ENCODE measurements at places on chromosomes 4 and X.

GRCh38 chr4:56863441-56864139, 42.1 kb upstream of the SPINK2 start:
- DNase-seq = no peak

DNA sequence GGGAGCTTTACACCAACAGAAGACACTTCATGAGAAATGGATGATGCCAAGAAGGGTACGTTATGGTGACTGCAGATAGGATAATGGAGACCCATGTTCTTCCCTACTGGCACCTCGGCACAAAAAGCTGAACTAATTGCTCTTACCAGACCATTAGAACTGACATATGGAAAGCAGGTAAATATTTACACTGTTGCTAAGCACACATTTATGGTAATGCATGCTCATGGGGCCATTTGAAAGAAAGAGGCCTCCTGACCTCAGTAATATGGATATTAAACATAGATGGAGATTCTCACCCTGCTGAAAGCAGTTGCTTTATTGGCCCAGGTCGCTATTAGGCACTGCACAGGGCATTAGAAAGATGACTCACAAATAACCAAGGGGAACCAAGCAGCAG, 1759.6 kb downstream of the C4orf33 start:
- DNase-seq = no peak

- no peak for DNase-seq
These were observed 403 bp downstream of the SGCB start for GRCh38 chr4:52037689-52038102.

GRCh38 chr4:110475881-110476818, at the start of gene ENPEP:
ENPEP (plus strand) TSS chr4:110476155; CDS start chr4:110476415, 260 bp downstream.
- DNase-seq = no peak

DNA sequence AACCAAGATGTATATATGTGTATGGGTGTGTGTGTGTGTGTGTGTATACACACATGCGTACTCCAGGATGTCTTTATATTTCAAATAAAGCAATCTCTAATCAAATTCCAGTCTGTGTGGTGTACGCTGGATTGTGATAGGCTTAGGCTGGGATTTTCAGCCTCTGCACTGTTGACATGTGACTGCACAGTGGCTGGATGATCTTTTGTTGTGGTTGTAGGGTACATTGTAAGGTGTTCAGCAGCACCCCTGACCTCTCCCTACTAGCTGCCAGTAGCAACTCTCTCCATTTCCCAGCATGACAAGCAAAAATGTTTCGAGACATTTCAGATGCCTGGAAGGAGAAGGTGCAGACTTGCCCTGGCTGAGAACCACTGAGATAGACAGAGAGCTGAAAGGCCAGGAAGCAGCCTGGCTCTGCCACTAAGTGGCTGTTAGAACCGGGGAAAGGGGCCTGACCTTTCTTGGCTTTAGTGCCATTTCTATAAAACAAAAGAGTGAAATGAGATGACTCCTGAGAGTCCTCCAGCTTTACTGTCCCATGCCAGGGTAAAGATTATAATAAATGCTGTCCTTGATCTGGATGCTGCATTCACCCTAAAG, 10.5 kb downstream of the PGM2 start:
- DNase-seq = no peak

DNA sequence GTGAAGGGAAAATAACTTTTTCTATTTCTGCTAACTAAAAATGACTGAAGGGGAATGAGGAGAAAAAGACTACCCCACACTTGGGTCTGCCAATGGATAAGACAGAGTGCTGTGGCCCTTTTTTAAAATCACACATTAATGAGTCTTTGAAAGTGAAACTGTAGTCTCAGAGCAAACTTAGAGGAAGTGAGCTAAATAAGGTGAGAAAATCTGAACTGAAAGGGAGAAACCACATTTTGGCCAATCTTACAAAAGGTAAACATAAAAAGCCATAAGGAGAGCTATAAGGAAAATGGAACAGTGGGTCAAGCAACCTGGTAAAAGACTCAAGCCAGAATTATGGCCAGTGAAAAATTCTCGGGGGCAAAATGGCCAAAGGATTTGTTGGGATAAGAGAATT, 755.1 kb upstream of the IGFBP7 start:
- no peak for DNase-seq

GRCh38 chrX:37872303-37872655, 24.9 kb upstream of the DYNLT3 start:
- no peak for DNase-seq

DNA sequence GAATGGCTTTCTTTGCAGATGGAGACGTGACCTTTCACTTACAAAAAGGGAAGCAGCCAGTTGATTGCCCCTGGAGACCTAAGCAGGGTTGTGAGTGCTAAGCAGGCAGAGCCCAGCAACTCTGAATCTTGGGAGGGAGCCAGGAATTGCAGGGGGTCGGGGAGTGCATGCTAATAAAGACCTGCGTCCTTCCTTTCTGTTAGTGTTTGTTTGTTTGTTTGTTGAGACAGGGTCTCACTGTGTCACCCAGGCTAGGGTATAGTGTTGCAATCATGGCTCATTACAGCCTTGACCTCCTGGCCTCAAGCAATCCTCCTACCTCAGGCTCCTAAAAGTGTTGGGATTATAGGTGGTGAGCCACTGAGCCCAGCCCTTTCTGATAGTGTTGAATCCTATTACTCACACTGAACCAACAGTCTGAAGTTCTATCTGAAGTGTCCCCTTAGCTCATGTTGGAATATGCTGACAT, 137.4 kb downstream of the CEP135 start:
- DNase-seq = no peak

- DNase-seq = no peak
These were observed 5.9 kb upstream of the EIF1AX start for GRCh38 chrX:20147561-20147960.

GRCh38 chr4:85210353-85210752, 243.9 kb upstream of the WDFY3 start:
- no peak for DNase-seq

DNA sequence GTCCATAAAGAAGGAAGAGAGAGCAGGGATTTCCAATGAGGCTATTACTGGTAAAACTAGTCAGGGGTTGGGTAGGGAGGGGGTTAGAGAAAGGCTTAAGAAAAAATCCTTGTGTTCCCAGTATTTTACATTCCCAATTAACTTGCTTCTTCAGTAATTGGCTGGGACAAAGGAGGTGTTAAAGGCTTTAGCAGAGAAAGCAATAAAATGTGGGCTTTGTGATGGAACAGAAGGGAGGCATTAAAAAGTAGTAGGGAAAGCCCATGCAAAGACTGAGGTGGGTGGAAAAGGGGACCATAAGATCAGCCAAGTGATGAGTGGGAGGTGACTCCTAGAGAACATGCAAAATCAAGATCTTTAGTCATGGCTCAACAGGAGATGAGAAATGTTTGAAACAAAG, 1467.2 kb downstream of the RPA4 start:
- no peak for DNase-seq

GRCh38 chrX:274904-275475, 6.2 kb upstream of the PLCXD1 start:
- DNase-seq = no peak

DNA sequence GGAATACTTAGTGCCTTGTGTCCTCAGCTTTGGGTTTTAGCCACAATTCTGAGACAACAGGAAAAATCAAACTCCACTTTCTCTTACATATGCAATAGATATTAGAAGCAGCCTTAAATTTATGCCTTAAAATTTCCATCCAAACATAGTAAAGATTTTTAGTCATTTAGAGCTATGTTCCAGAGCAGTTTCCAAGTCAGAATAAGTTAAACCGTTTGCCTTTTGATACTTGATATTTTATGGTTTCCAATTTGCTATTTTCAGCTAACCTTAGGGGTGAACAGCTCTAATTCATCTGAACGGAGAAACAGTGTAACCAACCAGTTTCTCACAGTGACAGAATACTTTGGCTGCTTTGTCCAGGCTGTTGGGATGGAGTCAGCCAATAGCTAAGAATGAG, 125.8 kb upstream of the RXFP1 start:
- DNase-seq = no peak

- DNase-seq = no peak
These were observed 104.2 kb downstream of the TMEM131L start for GRCh38 chr4:153570228-153570973.

- no peak for DNase-seq
These were observed 29.0 kb downstream of the SGMS2 start for GRCh38 chr4:107853444-107854355.

DNA sequence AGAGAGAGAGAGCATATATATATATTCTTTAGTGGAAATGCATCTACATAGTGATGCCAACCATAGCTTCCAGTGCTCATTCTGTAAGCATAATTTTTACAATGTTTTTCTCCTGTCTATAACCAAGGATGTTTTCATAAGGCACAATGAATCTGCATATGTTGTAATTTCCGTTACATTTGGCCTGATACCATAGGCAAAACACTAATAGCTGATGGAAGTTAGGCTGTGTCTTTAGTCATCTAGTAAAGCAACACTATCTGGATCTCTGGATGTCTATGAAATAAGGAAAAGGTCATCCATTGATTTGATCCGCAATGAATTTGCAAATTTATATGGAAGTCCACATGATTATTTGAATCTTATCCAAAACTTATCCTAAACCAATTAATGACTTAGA, 8.1 kb downstream of the PCDH7 start:
- no peak for DNase-seq

- no peak for DNase-seq
These were observed 17.9 kb upstream of the LAP3 start for GRCh38 chr4:17558941-17559708.

DNA sequence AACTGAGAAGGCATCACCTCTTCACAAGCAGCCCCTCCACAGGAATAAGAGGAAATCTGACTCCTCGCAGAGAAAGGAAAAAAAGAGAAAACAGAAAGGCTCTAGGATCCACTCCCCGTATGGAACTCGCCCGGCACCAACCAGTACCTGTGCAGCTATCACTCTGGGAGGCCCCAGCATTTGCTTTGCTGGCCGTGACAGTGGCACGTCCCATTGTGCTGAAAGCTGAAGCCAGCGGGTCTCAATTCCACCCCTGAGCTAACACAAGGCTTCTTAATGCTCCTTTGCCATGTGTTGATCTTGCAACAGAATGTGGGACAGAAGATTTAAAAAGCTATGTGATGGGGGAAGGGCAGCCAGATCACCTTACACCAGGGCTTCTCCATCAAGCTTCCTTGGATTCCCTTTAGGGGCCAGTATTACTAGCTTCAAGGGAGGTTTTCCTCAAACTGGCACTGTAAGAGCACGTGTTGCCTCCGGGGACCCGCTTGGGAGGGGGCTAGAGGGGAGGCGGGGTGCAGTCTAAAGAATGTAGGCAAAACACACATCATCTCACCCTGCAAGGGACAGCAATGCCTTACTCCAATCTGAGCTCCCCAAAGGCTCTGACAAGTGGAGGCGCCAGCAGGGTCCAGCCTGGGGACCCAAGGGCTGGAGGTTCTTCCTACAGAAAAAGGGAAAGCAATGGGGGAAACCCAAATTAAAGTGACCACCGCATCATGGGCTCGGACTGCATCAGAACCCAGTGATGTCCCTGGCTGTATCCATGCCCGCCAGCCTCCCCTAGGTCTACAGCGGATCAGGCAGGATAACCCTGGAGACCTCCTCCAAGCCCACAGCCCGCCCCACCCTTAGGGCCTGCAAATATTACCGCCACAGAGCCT, 1.2 kb downstream of the USP46 start:
- no peak for DNase-seq

- no peak for DNase-seq
These were observed 202.5 kb downstream of the RASL11B start for GRCh38 chr4:53064609-53065008.

DNA sequence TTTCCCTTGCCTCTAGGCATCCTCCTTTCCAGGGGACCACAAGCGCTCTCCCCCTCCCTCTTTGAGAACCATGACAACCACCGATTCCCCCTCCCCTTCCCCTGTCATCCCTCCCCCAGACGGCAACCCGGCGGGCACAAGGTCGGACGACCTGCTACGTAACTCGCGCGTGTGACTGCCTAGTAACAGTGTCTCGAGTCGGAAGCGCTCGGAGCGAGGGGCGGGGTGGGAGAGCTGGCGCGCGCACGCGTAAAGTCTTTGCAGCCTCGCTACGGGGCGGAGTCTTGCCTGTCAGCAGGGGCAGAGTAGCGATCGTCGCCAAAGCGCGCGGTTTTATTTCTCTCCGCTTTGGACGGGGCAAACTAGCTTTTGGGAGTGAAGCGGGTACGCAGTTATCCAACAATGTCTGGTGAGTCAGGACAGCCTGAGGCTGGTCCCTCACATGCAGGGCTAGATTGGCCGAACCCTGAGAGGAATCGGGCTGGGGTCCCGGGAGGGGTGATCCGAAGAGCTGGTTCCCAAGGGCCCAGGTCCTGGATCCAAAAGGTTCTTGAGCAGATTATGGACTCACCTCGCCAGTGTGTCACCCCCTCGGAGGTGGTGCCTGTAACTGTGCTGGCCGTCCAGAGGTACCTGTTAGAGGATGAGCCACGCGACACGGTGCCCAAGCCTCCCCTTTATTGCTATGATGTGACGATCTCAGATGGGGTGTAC, at the start of gene RADX:
RADX (plus strand) TSS at position 300 of the 714 bp plus-strand sequence; CDS start at position 403, 103 bp downstream.
- peak; percentile 64 for DNase-seq

GRCh38 chr4:6309777-6310176, 40.1 kb downstream of the WFS1 start:
- DNase-seq = no peak

DNA sequence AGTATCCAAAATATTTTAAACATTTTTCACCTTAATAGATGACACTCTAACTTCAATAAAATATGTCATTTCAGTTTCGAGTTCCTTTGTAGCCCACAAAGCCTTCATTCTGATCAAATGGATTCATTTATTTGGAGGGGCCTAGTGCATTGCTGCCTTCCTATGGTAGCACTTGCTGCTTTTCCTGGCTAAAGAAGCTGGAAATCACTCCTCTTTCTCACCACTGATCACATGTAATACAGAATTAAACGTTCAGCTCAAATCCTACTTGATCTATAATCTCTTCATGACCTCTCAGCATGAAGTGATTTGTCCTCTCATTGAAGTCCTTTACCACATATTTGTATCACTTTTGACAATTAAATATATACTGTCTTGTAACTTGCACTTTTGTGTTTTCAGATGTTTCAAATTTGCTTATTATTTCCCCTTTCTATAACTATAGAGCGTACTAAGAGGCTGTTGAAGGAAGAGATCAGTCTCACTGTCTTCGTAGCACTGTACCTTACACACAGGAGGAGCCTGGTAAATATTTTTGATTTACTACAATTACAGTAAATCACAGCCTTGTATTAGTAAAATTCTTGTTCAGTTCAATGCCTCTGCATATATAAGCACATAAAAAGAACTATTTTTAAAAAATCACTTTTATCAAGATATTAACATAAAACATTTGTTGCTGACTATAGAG, 555 bp downstream of the CFI start:
- DNase-seq = no peak

DNA sequence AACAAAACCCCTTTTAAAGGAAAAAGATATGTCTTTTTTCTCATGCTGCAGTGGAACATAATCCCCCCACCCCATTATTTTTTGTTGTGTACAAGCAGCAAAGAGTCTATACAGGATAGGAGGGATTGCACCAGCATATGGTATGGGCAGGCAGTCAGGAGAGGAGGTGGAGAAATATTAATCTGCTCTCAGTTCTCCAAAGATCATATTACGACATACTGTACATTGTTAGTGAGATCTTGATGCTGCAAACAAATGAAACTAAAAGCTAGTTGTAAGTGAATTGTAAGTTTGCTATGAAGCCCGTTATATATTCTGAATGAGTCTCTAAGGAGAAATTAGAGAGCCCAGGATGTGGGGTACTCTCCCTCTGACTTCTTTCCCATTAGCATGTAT, 75.3 kb downstream of the RAPGEF2 start:
- no peak for DNase-seq

Data from activated CD8-positive, alpha-beta memory T cell treated with anti-CD3 and anti-CD28 coated beads for 1 hour (primary cell).